ENCODE measurements at places on chromosomes 2 and 18. TPM values are rescaled to one million over a fixed set of nuclear protein-coding genes. Genes with fewer than 3 reads are reported as not detected.

DNA sequence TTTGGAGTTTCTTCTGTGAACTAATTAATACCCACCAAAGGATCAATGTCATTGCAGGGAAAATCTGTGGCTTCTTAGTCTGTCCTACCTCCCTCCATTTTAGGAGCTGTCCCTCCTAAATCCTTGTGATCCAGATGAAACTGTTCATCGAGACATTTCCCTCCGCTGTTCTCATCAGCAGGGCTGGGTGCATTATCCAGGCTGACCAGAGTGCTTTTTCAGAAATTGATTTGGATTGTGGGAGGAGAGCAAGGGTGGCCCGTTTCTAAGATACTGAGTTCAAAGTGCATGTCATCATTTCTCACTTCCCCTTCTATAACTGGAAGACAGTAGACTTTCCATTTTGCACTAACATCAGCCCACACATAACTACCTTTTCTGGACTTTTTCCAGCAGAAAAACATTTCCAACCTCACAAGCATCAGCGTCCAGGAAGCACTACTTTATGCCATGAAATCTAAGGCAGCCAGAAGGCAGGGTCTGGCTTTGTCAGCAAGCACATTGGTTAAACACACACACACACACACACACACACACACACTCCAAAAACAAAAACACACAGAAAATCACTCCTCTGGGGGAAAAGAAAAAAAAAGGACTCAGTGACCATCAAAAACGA, 94.1 kb downstream of the ANKRD44 start:
- DNase-seq = no peak

- no peak for DNase-seq
Measured at GRCh38 chr2:150122871-150123613, 364.4 kb downstream of the RND3 start.

- peak; percentile 78 for DNase-seq
Measured at GRCh38 chr18:3649633-3650426, 199.9 kb downstream of the TGIF1 start.

- DNase-seq = peak; percentile 33
Measured at GRCh38 chr18:9630444-9630843, 16.1 kb upstream of the PPP4R1 start.

DNA sequence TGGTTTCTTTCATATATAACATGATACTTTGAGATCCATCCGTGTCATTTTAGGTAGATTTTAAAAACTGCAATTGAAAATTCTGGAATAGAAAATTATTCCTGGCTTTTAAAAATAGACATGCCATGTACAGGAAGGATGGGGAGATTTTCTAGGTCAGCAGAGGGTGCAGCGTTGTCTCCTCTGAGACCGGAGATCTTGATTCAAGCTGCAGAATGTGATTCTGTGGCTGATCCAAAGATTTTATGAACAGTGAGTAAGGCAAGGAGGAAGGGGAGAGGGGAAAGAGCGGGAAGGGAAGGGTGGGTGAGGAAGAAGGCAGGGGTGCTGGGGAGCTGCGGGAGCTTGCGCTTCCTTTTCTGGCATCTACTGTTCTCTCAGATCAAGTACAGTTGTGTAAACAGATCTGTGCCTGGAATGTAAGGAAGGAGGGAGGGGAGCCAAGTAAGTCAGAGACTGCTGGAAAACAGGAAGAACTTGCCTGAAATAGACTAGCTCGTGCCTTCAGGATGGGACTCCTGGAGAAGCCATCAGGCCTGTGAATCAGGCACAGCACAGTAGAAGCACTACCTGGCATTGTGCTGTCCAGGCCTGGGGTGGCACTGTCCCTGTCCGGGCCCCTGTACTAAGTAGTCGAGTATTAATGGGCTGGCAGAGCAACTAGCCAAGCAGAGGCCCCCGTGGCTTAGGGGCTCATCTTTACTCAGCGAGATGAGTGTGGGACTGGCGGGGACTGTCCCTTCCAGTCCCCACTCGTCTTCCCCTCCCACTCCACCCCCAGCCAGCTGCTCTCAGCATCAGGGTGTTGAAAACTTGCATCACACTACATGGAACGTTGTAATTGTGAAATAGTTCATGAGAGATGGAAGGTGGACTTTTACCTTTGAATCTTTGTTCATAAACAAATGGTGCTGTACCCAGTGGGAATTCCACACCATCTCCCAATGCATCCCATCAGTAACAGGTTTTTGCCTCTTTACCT, 163.5 kb downstream of the UXS1 start:
- no peak for DNase-seq

DNA sequence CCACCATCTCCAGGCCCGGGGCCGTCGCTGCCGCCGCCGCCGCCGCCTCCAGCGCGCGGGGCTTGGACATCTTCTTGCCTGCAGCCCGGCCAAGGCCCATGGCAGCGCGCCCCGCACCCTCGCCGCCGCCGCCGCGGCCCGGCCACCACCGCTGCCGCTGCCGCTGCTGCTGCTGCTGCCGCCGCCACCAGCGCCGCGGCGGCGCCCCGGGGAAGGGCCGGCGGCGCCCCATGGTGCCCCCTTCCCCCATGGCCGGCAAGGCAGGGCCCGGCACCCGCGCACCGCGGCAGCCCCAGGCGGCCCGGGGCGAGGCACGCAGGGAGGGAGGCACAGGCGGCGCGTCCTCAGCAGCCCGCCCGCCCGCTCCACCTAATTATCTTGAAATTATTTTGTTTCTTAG, 3057.4 kb downstream of the RPIA start:
- DNase-seq = no peak

DNA sequence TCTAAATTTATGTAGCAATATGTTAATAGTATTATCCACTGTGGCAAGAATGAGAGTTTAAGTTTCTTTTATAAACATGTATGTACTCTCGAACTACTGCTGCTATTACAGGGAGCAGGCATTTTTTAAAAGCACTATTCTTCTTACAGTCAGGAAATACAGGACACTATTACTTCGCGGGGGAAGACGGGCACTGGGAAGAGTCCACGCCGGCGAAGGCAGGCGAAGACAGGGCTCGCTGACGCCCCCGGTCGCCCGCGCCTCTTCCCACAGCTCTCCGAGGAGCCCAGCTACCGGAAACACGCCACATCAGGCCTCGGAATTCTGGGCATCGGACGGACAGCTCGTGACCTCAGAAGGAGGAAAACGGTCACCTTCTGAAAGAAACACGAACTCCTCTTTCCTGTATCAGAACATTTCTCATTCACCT, 90.2 kb downstream of the FAM161A start:
- peak; percentile 88 for DNase-seq

DNA sequence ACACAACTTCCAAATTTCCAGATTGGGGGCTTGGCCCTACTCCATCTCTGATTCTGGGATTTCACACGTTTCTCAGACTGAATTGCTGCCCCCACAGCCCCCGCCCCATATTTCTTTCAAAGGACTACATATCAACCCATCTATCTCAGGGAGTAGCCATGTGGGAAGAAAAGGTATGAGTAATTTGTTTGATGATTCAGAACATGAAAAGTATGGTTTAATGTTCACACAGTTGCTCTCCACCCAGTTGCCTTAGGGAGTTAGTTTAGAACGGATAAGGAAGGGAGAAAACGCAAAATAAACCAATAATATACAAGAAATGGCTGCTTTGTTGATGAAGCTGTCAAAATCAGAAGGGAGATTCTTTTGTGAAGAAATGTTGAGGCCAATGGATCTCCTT, 145.1 kb downstream of the PIEZO2 start:
- no peak for DNase-seq

DNA sequence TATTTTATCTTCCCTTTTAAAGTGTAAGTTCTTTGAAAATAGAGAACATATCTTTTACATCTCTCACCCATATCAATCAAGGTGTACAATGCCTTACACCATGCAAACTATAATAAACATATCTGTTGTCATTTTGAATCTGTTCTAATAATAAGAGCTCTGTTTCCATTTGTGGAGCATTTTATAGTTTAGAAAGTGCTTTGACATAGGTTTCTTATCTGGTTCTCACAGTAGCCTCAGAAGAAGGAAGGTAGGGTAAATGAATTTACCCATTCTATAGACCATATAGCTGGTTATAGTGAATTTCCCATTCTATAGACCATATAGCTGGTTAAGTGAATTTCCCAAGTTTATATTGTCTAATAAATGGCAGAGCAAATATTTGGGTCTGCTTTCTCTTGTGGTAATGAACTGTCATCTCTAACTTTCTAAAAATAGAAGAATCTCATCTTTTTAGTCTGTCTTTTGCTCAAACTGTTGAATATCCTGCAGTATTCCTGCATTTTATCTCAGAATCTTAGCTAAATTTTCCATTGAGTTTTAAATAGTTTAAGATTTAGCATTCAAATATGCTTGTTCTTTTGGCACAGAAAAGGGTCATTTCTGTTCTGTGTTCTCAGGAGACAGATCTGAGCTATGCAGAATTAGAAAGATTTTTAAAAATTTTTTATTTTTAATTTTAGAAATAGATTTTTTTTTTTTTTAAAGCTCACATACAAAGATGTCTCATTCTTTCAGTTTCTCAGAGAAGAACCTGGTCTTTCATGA, 80.7 kb upstream of the STON1 start:
- no peak for DNase-seq

The DHRS9 gene
- total RNA-seq = not detected

The ST6GAL2 gene
- total RNA-seq = 55.5 TPM

The FOXI3 gene
- total RNA-seq = not detected

The CNGA3 gene
- not detected for total RNA-seq

The STPG4 gene
- total RNA-seq = not detected

The MPP4 gene
- not detected for total RNA-seq

The SCTR gene
- not detected for total RNA-seq

The PUM2 gene
- total RNA-seq = 22.4 TPM
